Umbilical cord (tissue), 2 donors: ENCODE measurements at places on chromosomes 5 and 9. TPM values are rescaled to one million over a fixed set of nuclear protein-coding genes. Genes with fewer than 3 reads are reported as not detected.

The SLC25A2 gene
- 1.9 TPM for total RNA-seq

The FLT4 gene
- total RNA-seq: 0.48 TPM

The SLC34A1 gene
- total RNA-seq: 2.2 TPM

The LIFR gene
- total RNA-seq: 82.3 TPM

The SHISAL2B gene
- not detected for total RNA-seq

The ARRDC3 gene
- total RNA-seq: 149 TPM

The SLC28A3 gene
- 3.1 TPM for total RNA-seq

The CCDC183 gene
- total RNA-seq: not detected

The GRIN3A gene
- 8.7 TPM for total RNA-seq

The FAM221B gene
- 1.2 TPM for total RNA-seq

The CSF1R gene
- total RNA-seq: 48.9 TPM

The NOL6 gene
- 10.8 TPM for total RNA-seq

The DRD1 gene
- 2.4 TPM for total RNA-seq

The BTNL3 gene
- total RNA-seq: not detected

The CDKN2B-AS1 gene
- total RNA-seq: 19.5 TPM

The CCL19 gene
- total RNA-seq: not detected

The KIF20A gene
- total RNA-seq: 6.0 TPM

The SLC25A48 gene
- total RNA-seq: 2.6 TPM

The EPB41L4B gene
- 5.3 TPM for total RNA-seq

The CCDC192 gene
- total RNA-seq: not detected
